ENCODE measurements at places on chromosomes 5 and 9. TPM values are rescaled to one million over a fixed set of nuclear protein-coding genes. Genes with fewer than 3 reads are reported as not detected.

The GRXCR2 gene
- total RNA-seq, result not detected

GRCh38 chr5:122354293-122354692 is 42.3 kb downstream of the SNCAIP start:
- H3K4me3 ChIP-seq, result no peak overlapping the region
- no peak for DNase-seq
- H3K36me3 ChIP-seq, result no peaks in the 10 kb centered on the region

The PCDHA4 gene
- 0.16 TPM for total RNA-seq

DNA sequence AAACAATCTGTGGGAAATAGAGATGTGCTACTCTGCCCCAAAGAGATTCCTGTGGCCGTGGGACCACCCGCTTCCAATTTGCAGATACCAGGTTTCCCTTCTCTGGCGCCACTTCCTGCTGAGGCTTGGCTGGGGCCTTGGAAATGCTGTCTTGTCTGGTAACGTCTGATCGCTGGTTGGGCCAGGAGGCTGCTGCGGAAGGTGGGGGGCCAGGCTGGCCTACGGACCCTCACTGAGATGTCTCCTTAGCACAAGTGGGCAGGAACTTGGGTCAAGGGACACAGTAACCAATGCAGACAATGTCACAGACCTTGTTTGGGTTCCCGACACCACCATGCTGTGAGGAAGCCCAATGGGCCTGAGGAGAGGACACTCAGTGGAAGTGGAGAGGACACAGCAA is 31.7 kb upstream of the IRX4 start:
- no peak for DNase-seq
- H3K4me1 ChIP-seq, result peaks cover 6% of the 10 kb centered on the region
- no peak overlapping the region for H3K4me3 ChIP-seq
- no peaks in the 10 kb centered on the region for H3K36me3 ChIP-seq

The ARID3C gene
- not detected for total RNA-seq

The MYO10 gene
- 35.7 TPM for total RNA-seq

DNA sequence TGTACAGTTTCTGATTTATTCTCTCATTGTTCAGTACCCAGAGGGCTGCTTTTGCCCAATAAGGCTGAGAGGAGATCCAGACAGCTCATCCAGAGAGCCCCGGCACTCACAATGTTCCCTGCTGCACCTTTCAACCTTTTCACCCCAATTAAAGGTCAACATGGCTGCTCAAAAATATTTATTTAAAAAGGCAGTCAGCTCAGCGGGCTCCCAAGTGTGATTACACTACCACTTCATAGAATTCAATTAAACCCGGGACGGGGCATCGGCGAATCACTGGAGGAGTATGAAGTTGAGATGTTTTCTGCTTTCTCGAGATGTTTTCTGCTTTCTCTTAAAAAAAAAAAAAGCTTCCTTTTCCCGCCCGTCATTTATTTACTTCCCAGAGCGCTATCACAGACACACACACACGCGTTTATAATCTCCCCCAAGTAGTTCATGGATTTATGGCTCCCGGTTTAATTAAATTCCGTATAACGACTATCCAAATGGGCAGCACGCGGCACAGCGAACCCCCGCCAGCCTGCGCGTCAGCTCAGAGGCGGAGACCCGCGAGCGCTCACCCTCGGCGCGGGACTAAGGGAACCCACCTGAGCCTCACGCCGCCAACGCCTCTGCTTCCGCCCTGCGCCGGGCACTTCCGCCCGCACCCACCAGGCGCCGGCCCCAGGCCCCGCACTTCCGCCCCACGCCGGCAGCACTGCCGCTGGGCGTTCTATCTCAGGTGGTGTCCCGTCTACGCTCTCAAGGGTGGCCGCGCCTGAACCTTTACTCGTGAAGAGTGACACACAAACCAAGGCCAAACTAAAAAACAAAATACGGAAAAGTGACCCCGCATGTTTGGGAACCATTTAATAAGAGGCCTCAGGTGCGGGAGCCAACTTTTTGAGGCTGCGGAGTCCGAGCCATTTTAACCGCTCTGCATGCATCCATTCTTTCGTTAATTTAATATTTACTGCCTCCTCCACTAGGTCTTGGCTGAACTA is at the start of gene C5orf63:
Gene C5orf63 (minus strand): TSS at position 642 of the 986 bp plus-strand sequence. CDS start 14,507 bp downstream, outside the sequence.
- H3K4me1 ChIP-seq, result peaks cover 19% of the 10 kb centered on the region
- peak; percentile 58 for DNase-seq
- no peaks in the 10 kb centered on the region for H3K36me3 ChIP-seq
- no peaks in the 10 kb centered on the region for H3K27me3 ChIP-seq
- H3K27ac ChIP-seq, result peak within 1 kb of the TSS; percentile 95

DNA sequence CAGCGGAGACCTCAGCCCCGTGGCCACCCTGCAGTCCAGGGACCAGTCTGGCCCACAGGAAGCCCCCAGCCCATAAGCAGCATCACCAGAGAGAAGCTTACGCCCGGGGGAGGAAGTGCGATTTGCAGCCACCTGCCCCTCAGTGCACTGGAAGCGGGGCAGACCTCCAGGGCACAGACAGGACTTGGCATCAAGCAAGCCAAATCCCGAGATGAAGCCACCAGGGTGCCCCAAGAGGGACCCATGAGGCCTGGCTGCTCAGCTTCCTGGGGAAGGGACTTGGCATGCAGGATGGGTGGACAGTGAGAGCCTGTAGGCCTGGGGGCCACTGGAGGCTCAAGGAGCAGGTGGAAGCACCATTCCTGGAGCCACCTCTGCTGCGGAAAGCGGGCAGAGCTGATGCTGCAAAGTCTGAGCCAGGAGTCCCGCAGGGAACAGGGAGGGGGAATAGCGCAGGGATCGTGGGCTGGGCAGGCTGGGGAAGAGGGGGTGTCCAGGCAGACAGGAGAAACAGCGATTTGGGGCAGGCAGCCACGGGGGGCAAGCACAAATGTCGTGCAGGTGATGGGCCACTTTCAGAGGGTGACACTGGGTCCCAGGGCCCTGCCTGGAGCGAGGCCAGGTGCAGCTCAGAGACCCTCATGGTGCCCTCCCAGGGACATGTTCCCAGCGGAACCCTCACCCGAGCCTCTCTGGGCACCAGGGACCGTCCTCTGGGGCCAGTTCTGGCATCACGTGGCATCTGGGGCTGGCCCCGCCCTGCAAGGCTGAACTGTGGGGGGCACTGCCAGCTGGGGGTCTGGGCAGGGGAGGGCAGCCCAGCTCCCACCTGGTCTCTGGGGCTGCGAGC is 3.2 kb downstream of the LRRC26 start:
- H3K36me3 ChIP-seq, result no peaks in the 10 kb centered on the region
- peaks cover 13% of the 10 kb centered on the region for H3K27me3 ChIP-seq
- no peaks in the 10 kb centered on the region for H3K4me1 ChIP-seq
- no peak overlapping the region for H3K27ac ChIP-seq
- no peak overlapping the region for H3K4me3 ChIP-seq

- peaks cover 11% of the 10 kb centered on the region for H3K4me1 ChIP-seq
- peak; percentile 53 for DNase-seq
- no peak overlapping the region for H3K4me3 ChIP-seq
- no peaks in the 10 kb centered on the region for H3K36me3 ChIP-seq
- H3K27ac ChIP-seq, result no peak overlapping the region
- H3K27me3 ChIP-seq, result peaks cover 24% of the 10 kb centered on the region
Observed at GRCh38 chr9:4371108-4371507, 71.2 kb upstream of the GLIS3 start.

- no peaks in the 10 kb centered on the region for H3K36me3 ChIP-seq
- no peak overlapping the region for H3K4me3 ChIP-seq
- peaks cover 5% of the 10 kb centered on the region for H3K4me1 ChIP-seq
- H3K27me3 ChIP-seq, result no peaks in the 10 kb centered on the region
- no peak overlapping the region for H3K27ac ChIP-seq
Observed at GRCh38 chr9:3793363-3793762, 267.6 kb upstream of the RFX3 start.

The EFNA5 gene
- 51.2 TPM for total RNA-seq

The PCDHB2 gene
- 2.4 TPM for total RNA-seq

GRCh38 chr9:1913631-1914330 is 101.4 kb upstream of the SMARCA2 start:
- peaks cover 19% of the 10 kb centered on the region for H3K4me1 ChIP-seq
- no peak overlapping the region for H3K4me3 ChIP-seq
- DNase-seq, result no peak

DNA sequence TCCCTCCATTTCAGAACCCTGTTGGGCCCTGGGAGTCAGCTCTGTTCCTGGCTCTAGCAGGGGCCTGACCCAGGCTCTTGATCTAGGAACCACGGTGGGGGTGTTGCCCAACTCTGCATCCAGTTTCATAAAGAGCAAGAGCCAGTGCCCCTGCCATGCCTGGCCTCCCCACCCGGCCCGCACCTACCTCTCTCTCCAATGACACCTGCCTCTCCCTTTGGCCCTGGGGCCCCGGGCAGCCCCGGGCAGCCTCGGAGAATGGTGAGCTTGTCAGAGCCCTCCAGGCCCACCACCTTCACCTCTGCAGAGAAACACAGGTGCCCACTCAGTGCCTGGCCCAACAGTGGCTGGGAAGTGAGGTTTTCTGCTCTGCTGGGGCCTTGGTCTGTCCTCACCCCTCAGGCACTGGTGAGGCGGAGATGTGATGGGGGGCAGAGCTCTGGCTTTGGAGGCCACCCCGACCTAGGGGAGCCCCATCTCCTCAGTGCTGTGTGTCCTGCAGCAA is 1.5 kb downstream of the FCN1 start:
- peaks cover 69% of the 10 kb centered on the region for H3K27me3 ChIP-seq
- DNase-seq, result no peak
- no peaks in the 10 kb centered on the region for H3K36me3 ChIP-seq
- no peaks in the 10 kb centered on the region for H3K4me1 ChIP-seq

DNA sequence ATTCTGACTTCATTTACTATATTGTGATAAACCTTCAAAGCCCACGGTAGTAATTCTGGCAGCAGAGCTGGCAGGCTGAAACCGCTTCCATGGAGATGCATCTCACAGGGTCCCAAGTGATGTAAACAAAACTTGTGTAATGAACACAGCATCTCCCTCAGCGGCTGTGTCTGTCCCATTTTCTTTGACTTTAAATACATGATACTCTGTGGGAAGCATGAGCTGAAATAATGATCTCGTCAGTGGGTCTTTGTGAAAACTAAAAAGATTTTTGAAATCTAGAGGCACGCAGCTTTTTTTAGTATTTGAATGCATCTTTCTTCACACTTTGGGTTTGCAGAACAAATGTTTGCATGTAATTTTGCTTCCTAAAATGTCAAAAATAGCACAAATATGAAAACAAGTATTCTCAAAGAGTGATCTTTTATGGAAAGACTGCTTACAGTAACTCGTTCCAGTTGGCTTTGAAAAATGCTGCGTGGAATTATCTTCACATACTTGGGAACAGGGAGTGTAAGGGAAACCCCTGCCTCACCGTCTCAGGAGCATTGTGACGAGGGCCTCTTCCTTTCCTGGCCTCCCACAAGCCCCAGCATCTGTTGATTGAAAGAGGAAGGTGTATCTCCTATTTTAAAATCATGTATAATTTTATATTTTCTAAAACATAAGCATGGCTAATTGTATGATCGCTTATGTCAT is 18.1 kb upstream of the LPCAT1 start:
- H3K4me3 ChIP-seq, result no peak overlapping the region
- H3K4me1 ChIP-seq, result peaks cover 7% of the 10 kb centered on the region
- no peak for DNase-seq
- H3K36me3 ChIP-seq, result no peaks in the 10 kb centered on the region
- peaks cover 44% of the 10 kb centered on the region for H3K27me3 ChIP-seq

GRCh38 chr9:95012035-95012708 is 285.7 kb downstream of the AOPEP start:
- H3K27me3 ChIP-seq, result no peaks in the 10 kb centered on the region
- H3K4me3 ChIP-seq, result no peak overlapping the region
- no peak for DNase-seq
- H3K36me3 ChIP-seq, result peaks cover 77% of the 10 kb centered on the region

DNA sequence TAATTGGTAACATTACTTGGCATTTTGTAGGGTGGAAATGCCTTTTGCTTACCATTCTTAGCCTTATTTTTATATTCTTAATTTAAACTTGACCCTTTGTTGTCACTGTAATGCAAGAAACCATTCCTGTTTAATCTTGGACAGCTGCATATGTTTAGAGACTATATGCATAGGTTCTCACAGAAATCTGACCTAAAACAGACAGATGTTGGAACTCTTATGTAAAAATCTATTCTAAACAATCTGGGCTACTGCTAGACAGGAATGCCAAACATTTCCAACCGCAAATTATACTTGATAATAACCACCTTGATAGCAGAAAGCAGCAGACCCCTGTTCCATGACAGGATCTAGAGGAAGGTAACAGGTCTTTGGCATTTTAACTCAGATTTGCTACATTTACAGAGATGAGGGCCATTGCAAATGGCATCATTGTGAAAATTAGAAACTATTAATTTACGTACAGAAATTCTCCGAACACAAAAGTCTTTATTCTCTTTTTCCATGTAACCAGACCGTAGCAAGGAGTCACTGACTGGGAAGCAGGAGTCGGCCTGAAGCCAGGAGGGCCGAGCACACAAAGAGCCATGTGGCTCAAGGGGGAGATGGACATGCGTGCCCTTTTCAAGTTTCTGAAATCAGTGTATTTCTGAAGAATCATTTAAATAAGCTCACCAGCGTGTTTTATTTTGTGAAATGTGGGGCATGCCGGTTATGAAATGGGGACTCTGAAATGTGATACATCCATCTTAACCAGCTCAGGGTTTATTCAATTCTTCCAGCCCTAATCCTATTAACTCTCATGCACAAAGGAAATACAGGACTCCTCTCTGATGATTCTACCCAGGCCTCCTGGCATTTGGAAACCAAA is 139.3 kb downstream of the AOPEP start:
- H3K4me3 ChIP-seq, result no peak overlapping the region
- H3K27ac ChIP-seq, result no peak overlapping the region
- no peak for DNase-seq
- H3K4me1 ChIP-seq, result peaks cover 51% of the 10 kb centered on the region

- DNase-seq, result no peak
- H3K4me1 ChIP-seq, result no peaks in the 10 kb centered on the region
- H3K4me3 ChIP-seq, result no peak overlapping the region
- peaks cover 23% of the 10 kb centered on the region for H3K36me3 ChIP-seq
Observed at GRCh38 chr5:38494175-38494574, 62.3 kb downstream of the LIFR start.

DNA sequence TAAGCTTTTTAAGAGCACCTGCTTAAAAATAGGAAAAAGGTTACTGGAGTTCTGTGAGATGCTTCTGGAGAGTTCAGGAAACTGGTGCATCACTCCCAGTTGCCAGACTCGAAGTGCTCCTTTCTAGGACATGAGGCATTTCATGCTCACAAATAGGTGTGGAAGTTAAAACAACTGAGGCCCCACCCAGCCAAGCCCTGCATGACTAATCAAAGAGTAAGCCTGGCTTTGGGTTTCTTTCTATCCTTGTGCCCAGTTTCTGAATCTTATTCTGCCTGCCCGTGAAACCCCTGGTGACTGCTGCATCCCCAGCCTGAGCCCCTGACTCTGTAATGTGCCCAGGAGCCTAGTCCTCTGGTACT is 7.7 kb downstream of the SPINK9 start:
- H3K27ac ChIP-seq, result peak overlapping the region; percentile 73
- DNase-seq, result peak; percentile 82
- H3K4me1 ChIP-seq, result peaks cover 19% of the 10 kb centered on the region
- H3K36me3 ChIP-seq, result no peaks in the 10 kb centered on the region
- no peaks in the 10 kb centered on the region for H3K27me3 ChIP-seq

DNA sequence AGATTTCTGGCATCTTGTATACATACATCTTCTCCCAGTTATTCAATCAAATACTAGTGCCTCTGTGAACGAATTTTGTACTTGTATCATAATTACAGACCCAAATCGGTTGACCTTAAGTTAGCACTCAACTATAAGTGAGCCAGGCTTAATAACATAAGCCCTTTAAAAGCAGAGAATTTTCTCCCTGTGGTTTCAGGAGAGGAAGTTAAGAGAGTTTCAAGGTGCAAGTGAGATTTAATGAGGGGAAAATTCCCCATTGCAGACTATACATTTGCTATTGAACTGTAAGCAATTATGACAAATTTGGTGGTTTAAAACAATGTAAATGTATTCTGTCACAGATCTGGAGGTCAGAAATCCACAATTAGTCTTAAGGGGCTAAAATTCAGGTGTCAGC is 261.9 kb upstream of the NREP start:
- no peaks in the 10 kb centered on the region for H3K27me3 ChIP-seq
- no peaks in the 10 kb centered on the region for H3K36me3 ChIP-seq
- no peak for DNase-seq
- H3K4me3 ChIP-seq, result no peak overlapping the region
